ENCODE measurements at places on chromosomes 7 and 10.

DNA sequence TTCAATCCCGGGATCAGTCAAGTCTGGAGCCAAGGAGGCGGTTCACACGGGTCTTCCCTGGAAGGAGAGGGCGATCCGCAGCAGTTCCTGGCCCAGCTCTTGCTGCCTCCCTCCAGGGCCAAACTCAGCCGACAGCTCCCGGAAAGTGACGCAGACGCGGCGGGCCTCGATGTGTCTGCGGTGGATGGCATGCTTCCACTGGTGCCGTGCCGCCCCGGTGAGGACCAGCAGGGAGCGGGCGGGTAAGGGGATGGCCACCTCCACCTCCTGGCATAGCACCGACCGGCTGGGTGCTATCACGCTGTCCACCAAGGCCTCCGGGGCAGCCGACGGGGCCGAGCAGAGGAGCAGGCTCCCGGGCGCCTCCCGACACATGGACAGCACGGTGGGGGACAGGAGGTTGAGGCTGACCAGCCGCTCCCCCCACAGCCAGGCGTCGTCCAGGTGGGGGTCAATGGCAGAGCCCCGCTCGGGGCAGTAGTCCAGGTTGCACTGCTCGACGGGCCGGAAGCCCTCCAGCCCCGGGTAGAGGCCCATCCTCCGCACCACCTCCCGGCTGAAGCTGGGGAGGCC lies 7.2 kb downstream of the ALKBH4 start:
- no peak for DNase-seq

- no peak for DNase-seq
Measured at GRCh38 chr7:127938588-127938987, 92.6 kb downstream of the LRRC4 start.

DNA sequence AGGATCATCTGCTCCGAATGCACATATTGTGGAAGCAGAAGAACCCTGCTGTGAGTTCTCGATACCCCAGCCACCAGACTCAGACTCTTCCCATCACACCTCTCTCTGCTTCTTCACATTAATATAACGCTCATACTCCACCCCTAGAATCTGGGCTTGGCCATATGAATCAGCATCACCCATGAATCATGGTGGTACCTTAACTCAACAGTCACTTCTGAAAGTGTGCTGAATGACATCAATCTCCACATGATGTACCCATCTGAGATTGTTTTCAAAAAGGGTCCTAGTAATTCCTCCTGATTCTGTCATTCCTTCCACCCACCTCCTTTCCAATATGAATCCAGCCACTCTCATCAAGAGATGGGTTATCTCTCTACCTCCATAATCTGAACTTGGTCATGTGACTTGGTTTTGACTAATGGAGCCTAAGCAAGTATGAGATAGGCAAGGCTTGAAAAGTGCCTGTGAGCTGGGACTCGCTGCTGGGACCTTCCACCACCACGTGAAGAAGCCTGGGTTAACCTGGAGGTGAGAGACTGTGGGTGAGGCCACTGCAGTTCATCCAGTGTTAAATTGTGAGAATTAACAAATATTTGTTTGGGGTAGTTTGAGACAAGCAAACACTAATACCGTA lies 15.4 kb downstream of the YWHAG start:
- DNase-seq: no peak

DNA sequence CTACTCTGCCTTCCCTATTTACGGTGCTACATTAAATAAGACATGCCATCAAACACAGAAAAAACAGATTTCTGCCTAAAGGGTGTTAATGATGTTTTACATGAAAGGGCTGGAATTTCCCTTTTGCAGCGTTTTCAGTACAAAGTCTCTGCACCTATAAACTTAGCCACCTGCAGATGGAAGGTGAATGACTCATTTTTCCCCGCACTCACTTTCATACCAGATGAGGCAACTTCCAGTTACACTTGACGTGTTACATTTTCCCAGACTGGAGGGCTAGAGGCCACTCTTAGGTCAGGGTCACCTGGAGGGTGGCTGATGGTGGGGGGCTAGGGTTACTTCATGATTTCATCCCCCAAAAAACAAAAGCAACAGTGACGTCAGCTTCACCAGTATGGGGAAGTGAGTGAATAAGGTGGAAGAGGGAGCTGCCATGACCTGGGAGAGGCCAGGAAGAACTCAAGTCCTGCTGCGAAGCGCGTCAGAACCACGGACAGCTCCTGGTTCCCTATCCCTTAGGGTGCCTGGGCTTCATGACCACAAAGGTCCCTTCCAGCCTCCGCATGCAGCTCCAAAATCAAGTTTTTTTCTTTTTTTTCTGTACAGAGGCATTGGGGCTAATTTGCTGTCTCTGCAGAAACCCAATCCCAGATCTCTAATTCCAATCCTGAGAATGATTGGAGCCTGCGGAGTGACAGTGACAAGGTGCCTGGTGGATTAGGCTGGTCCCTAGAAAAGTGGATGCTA lies 94.0 kb downstream of the ADARB2 start:
- DNase-seq: no peak

DNA sequence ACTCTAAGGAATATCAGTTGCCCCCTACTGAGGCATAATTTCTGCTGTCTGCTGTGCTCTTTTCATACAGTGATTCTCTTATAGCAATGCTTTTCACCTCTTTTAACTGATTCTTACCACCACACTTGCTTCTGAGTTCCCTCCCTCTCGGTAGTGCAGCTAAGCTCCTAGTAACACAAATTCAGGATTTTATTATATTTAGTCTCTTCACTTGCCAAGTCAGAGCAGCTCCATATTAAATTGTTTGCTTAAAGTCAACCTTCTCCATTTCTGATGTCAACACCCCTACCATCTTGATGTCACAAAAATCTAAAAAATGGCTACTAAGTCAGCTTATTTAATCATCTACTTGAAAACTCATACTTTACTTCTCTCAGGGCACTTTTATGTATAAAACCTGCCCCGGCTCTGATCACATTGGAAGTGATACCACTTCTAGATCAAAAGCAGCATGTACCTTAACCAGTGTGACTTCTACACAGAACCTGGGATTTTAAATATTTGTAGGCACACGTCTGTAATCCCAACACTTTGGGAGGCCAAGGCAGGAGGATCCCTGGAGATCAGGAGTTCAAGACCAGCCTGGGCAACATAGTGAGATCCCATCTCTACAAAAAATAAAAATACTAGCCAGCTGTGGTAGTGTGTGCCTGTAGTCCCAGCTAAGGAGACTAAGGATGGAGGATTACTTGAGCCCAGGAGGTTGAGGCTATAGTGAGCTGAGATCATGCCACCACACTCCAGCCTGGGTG lies 55.3 kb downstream of the GDI2 start:
- DNase-seq: no peak

GRCh38 chr10:95860166-95860940 lies 47.4 kb upstream of the CC2D2B start:
- DNase-seq: no peak

- DNase-seq: no peak
Measured at GRCh38 chr7:30988351-30989005, 24.7 kb downstream of the GHRHR start.

DNA sequence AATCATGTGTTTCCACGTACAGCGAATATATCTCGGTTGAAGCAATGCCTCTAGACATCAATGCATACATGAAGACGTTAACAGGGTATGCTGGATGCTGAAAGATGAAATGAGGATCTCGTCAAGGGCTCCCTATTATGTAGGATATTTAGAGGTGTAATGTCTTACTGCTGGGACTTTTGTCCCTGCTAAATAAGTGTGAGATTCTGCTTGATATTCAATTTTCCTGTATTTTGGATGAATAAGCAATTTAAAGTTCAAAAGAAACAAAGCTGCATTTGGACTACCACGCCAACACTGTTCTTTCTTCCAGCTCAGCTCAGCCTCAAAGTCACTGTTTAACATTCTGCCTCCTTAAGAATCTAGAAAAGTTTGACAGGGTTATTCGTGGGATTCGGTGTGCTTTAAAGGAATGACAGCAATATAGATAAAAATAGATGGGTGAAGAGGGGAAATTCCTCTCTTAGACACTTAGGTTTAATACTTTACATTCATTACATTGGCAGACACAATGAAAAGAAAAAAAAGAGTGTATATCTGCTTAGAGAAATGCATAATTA lies 110.1 kb upstream of the RHEB start:
- DNase-seq: no peak

GRCh38 chr7:158649279-158649678 lies 55.3 kb downstream of the NCAPG2 start:
- no peak for DNase-seq

DNA sequence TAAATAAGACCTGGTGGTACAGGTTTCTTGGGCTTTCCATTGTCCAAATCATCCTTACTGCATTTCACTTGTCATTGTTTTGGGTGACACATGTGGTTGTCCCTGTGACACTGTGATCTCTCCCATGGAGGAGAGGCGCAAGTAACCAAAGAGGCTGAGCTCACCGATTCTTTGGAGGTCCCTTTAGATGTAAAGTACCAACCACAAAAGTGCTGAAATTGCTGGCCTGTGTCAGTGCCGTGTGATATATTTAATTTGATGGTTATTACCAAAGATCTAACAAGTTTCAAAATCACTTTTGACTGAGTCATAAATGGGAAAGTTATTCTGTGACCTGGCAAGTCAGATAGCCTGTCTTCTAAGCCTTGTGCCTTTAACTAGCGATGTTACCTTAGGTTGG lies 19.4 kb downstream of the MCM10 start:
- DNase-seq: no peak

DNA sequence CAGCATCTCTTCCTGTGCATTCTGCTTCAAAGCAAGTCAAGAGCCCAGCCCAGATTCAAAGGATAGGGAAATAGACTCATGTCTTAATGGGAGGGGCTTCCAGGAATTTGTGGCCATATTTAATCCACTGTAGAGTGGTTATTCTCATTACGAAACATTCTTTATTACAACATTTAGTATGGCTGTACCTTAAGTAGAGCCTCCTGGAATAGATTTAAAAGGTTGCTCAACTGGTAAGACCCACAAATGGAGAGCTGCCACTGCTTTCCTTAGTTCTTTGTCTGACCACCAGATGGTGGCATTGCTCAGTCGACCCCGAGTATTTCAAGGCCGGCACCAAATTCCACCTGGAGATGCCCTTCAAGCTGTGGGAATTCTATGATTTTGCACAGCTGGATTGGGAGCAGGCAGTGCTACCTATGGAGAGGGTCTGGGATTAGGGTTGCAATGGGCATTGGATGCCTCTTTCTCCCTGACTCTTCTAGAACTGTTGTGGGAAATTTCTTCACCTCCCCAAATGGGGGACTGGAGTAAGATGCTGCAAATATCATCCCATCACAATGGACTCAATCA lies 102.2 kb downstream of the RBM20 start:
- DNase-seq: peak; percentile 40

DNA sequence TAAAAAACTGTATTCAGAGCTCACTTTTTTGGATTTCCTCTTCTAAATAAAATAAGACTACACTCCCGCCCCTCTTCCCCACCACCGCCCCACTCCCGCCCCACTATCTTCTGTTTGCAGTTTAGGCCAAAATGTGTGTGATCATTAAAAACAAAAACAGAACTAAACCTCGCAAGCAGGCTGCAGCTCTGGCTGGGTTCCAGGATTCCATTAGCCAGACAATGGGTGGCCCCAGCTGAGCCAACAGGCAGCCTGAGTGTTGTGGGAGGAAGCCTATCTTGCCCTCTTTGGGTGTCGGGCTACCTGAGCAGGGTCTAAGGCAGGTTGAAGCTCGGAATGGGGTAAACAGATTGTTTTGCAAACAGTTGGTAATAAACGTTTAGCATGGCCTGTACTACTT lies 41.7 kb downstream of the ARL4A start:
- DNase-seq: no peak

DNA sequence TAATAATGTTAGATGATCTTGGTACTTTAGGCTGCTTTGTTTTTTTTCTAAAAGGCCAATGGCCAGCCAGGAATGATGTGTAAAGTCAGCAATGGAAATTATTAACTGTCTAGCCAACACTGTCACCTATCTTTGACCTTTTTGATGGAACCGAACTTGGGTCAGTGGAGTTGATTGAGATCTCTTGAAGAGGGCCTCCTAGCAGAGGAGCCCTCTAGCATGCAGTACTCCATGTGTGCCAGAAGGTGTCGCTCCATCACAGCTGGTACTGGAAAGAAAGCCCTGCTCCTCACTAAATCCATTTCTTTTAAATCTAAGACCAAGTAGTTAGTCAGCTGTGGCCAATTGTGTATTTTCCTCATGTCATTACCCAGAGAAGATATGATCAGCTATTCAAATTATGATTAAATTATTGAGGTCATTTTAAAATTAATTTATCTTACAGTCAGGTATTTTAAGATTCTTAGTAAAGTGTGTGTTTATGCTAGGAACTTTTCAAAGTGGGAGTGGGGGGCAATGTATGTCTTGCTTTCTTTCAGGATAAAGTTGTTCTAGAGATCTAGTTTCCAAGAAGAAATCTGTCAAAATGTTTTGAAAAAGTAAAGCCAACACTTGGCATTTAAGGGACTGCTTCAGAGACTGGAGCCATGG lies 33.1 kb upstream of the CROT start:
- DNase-seq: peak; percentile 64

GRCh38 chr7:128141683-128142195 lies 99.3 kb upstream of the LEP start:
- no peak for DNase-seq
